ENCODE measurements at places on chromosomes 5 and 9.

DNA sequence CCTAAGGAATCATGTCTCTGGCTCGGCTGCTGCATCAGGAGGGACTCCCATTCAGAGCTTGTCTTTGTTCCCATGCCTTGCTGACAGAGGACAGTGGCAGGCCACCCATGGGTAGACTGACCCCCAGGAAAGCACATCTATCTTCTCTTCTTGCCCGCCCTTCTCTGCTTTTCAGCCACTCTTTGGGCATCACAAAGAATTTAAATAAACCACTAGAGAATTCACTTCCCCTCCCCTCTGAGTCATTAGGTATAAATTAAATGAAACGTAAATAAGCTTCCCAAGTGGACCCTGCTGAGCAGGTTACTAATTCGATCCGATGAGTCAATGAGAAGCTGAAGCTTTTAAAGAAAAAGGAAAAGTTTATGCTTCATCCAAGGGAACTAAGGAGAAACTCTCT, 97.0 kb downstream of the DRD1 start:
- DNase-seq, result no peak

GRCh38 chr5:72246954-72247442, 73.0 kb downstream of the MRPS27 start:
- DNase-seq, result no peak

GRCh38 chr9:114076237-114077161, 1.6 kb downstream of the AMBP start:
- DNase-seq, result no peak

DNA sequence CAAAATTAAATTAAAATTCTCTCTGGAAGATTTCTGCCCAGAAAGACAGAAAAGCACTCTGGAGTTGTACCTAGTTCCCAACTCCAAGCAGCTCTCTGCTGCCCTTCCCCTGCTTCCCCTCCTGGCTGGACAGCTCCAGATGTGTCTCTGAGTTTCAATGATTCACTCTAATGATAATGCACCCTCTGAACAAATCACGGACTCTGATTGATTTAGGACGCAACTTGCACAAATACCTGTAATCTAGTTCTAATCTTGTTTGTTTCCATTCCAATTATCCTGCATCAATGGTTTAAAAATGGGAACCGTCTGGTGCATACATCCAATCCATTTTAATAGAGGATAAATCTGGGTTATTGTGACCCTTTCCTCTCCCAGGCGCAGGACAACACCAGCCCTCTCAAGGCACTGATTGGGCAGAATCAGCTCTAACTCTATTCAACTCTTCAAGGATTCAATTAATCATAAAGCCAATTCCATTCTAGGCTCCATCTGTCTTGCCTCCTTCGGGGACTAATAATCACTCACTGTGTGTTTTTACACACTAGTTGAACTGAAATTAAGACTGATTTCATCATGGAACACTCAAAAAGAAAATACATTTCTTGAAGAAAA, 111.2 kb upstream of the LRRTM2 start:
- DNase-seq, result no peak

GRCh38 chr5:153352685-153353219, 137.7 kb upstream of the GRIA1 start:
- DNase-seq, result no peak

DNA sequence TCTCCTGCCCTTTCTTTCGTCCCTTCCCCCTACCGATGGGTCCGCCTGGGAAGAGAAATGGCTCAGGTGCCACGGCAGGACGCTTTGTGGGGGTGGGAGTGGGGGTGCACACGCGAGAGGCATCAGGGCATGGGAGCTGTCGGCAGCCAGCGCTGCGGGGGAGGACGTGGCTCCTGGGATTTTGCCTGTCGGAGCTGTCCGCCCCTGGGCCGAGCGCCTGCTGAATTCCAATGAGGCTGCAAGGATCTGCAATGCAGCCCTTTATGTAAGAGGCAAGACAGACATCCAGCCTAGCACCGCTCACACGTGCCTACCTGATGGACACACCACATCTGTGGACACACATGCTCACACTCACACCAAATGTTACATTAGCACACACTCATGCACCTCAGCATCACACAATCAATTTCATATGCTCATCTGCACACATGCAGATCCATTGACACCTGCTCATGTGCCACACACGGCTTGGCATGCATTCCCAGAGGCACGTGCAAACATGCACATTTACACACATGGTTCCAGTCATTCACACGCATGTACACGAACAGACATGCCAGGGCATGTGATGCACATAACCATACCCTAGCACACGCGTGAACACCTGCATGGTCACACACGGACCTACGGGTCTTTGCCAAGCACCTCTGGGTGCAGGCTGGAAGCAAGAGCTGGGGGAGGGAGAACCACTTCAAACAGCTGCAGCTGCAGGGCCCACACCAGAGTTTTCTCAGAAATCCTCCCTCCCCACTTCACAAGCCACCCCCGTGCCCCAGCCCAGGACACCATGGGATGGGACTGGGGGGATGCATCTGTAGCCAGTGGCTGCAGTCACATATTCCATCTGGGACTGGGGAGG, 1.4 kb downstream of the GRIN1 start:
- no peak for DNase-seq

Measured in ureter (tissue), 1 donor.